Hematopoietic multipotent progenitor cell treated with erythropoietin and hydrocortisone succinate and interleukin-3 and kit ligand, for 8 days (in vitro differentiated cells): ENCODE measurements at places on chromosomes 2 and 18.

DNA sequence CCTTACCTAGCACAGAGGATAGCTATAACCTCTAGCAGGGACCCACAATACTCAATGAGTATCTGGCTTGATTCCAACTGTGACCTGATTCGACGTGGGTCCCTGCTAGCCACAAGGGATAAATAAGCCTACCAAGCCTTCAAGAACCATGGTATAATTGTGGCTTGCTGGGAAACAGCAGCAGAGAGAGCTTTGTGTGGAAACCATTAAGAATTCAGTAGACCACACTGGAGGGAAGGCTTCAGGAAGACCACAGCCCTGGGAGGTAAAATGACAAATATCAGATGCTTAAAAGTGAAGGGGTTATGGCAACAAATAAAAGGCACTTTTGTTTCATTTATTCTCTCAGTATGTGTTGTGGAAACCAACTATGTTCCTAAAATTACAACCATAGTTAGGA, 82.6 kb upstream of the WIPF1 start:
- DNase-seq = no peak

DNA sequence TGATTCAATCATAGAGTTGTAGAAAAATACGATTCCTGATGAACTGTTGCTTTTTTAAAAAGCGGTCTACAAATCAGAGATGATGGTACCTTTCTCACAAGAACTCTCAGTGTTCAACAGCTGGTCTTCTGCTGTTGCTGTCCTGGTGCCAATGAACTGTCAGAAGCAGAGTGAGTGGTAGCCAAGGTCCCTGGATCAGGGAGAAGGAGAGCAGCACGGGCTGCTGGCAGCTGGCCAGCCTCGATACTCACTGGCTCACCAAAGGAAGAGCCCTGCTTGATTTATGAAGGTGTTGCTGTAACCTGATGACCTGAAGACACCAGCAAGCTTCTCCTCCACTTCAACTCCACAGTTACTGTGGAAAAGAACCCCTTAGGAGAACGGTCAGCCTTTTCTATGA, 300.8 kb upstream of the SOX11 start:
- DNase-seq = no peak

DNA sequence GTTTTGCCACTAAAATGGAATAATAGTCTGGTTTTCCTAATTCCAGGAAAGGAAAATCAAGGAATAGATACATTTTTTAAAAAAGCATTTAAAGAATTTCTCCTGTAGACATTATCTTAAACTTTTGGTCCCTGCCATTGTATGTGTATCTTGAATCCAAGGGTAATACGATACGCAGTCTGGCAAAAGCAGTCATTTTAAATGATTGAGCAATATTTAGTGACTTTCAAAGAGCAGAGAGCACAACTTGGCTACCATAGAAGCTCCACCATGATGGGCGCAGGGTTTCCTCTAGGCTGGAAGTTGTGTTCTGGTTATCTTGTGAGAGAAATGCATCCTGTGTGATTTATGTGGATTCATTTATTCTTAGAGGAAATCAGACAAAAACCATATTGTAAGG, 92.9 kb downstream of the NEDD4L start:
- no peak for DNase-seq

DNA sequence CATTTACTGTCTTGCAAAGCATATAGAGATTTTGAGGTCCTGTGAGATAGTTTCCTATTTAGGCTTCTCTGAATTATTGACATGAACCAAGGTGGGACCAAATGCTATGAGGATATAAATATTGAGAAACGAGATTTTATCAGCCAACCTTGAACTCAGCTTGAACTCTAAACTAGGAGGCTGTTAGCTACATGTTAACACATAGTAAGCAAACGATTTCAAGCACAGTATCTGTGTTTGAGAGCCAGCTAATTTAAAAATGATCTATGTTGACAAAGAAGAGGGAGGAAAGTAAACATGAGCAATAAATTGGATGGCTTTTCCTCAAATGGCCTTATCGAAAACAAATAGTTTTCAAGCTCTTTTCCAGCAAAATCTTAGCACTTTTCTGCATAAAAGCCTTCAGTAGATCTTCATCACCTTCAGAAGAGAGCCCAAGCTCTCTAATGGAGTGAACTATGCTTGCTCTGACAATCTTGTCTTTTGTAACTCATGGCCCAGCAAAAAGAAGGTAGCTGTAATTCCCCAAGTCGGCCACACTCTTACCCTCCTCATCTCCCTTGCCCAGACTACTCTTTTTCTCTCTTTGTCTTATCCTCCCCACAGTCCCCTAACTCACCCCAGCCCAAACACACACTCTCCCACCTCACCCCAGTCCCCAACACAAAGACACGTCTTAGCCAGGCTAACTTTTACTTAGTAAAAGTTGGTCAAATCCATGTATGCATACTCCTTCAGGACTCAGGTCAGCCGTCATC, 14.7 kb downstream of the CD28 start:
- no peak for DNase-seq
